ENCODE measurements at places on chromosomes 7 and 10. TPM values are rescaled to one million over a fixed set of nuclear protein-coding genes. Genes with fewer than 3 reads are reported as not detected.

The LLCFC1 gene
- not detected for polyA plus RNA-seq

DNA sequence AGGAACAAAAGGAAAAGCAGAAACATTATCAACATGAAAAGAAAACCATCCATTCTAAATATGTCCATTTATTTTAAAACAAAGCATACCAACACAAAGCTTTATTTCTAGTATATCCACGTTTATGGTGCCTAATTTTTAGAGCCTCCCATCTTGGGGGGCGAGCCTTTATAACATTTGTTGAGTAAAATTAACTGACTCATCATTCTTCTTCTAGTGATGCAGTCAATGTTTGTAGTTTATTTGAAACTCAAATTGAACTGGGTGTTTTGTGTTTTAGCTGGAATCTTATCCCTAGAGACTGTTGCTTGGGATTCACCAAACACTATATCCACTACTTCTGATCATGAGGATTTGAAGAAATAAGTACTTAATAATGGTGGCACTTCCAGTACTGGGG lies 366.4 kb upstream of the NPVF start:
- DNase-seq: no peak
- no peaks in the 10 kb centered on the region for H3K4me1 ChIP-seq

- no peaks in the 10 kb centered on the region for H3K36me3 ChIP-seq
- H3K27ac ChIP-seq: no peak overlapping the region
- peaks cover 18% of the 10 kb centered on the region for H3K4me1 ChIP-seq
- H3K27me3 ChIP-seq: no peaks in the 10 kb centered on the region
- no peak overlapping the region for H3K4me3 ChIP-seq
These were observed 133.4 kb upstream of the MKLN1 start for GRCh38 chr7:131194070-131194865.

- no peaks in the 10 kb centered on the region for H3K36me3 ChIP-seq
- no peaks in the 10 kb centered on the region for H3K4me1 ChIP-seq
- no peak overlapping the region for H3K27ac ChIP-seq
- H3K27me3 ChIP-seq: no peaks in the 10 kb centered on the region
- no peak overlapping the region for H3K4me3 ChIP-seq
- DNase-seq: no peak
These were observed 50.9 kb upstream of the SEMA3D start for GRCh38 chr7:85237721-85238120.

- peak; percentile 76 for DNase-seq
- H3K27ac ChIP-seq: peak overlapping the region; percentile 23
- H3K4me1 ChIP-seq: no peaks in the 10 kb centered on the region
- no peaks in the 10 kb centered on the region for H3K36me3 ChIP-seq
- H3K4me3 ChIP-seq: peak overlapping the region; percentile 35
- H3K27me3 ChIP-seq: no peaks in the 10 kb centered on the region
These were observed 421.7 kb upstream of the NUPR2 start for GRCh38 chr7:56537952-56538351.

DNA sequence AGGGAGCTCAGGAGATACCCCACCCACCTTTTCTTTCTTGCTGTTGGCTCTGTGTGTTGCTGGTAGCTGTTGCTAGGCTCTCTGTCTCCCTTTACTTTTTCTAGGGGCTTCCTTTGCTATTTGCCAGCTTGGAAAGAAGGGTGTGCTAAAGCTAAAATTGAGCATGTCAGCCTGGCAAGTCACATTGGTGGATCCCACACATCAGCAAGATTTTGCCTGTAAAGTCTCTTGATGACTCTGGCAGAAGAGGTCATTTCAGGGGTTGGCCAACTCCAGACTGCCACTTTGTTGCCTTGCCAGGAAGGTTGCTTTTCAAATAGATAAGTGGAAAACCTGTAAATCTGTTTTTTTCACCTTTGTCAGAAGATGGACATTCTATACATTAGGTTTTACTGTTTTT lies 9.9 kb downstream of the CCNY start:
- H3K27me3 ChIP-seq: no peaks in the 10 kb centered on the region
- no peak overlapping the region for H3K27ac ChIP-seq
- H3K36me3 ChIP-seq: no peaks in the 10 kb centered on the region
- peaks cover 14% of the 10 kb centered on the region for H3K4me1 ChIP-seq
- H3K4me3 ChIP-seq: no peak overlapping the region
- no peak for DNase-seq

Measured in SK-N-SH (cell line).